ENCODE measurements at places on chromosomes 5 and 9.
A peak's percentile ranks its signal among the peaks of the same experiment; 100 is the strongest.

DNA sequence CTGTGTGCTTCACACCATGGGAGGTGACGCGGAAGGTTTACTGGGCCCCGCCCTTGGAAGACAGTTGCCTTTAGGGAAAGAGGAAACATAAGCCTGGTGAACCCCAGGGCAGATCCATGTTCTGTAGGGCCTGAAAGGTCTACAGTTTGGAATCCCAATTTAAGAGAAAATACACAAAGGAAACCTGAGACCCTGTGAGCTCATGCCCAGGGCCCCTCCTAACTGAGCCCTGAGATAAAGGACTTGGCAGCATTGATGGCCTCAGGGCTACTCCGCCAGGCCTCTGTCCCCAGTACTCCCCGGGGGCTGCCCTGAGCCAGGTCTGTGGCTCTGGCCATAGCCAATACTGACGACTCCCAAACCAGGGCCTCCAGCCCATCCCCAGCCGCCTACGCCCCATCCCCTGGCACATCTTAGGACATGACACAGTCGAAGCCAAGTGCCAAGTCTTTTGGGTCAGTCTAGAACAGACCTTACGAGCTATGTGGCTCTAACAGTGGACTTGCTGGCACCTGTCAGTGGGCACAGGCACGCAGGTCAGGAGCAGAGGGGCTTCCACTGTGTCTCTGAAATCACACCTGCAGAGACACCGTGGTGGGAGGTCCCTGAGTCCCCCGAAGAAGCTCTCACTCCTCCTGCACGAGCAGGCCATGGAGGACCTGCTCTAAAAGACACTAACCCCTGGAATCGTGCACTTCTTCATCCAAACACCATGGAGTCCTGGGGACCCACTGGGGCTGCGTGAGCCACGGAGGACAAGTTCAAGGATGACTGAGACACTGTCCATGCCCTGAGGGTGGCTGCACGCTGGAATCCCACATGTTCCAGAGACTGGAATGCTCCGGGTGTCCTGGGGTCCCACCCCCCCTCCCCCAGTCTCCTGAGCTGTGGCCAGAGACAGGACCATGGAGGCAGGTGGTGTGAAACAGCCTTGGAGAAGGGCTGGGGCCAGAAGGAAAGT lies 40.3 kb upstream of the BARHL1 start:
- DNase-seq = no peak

- DNase-seq = peak; percentile 30
Observed at GRCh38 chr9:123353984-123354591, 1.9 kb upstream of the CRB2 start.

DNA sequence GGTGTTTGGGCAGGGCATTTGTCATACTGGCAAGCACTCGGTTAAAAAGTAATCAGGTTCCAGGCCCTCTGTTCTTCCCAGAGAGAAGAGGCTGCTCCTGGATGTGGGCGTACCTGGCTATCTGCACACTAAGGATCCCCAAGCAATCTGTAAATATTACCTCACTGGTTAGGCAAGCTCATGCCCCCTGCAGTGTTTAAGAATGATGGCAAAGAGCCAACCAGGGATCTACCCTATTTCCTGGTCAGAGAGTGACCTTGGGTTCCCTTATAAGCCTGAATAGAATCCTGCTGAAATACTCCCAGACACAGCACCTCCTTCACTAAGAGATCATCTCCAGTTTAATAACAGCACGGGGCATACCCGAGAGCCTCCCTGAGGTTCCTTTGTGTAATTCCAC lies 181.2 kb downstream of the PIK3R1 start:
- no peak for DNase-seq

DNA sequence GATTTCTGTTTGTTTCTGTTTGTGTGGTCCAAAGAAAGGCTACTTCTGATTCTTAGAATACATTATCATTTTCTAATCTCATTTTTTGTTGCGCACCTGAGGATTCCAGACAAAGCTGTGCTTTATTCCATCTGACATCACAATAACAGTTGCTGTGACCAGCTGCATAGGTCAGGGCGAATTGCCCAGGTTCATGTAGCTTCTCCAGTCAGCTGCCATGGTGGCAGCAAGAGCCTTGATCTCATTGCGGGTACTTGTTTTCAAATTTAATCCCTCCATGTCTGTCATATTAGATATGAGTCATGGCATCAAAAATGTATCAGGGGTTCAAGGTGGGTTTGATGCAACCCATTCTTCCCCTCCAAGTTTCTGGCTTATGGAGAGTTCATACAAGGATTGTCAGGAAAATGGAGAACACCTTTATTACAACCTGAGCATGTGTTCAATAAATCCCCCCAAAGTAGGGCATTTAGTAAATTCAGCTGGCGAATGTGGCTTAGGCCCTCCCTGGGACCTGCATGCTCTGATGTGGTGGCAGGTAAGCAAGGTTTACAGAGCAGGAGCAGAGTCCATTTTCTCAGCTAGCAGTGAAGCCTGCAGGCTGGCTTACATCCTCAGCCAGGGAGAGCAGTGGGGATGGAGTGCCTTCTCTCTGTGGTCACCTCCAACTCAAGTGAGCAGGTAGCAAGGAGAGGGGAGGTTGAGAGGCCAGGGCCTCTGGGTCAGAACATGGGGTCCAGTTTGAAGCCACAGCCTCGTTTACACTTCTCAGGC lies 13.9 kb downstream of the CAVIN4 start:
- DNase-seq = no peak

DNA sequence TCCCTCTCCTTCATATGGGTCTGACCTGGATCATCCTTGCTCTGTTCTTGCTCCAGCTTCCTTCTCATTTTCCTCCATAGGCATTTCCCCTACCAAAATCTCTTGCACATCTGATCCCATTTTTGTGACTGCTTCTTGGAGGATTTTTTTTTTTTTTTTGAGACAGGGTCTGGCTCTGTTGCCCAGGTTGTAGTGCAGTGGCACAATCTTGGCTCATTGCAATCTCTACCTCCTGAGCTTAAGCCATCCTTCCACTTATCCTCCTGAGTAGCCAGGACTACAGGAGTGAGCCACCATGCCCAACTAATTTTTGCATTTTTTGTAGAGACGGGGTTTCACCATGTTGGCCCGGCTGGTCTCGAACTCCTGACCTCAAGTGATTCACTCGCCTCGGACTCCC lies 10.5 kb upstream of the JMY start:
- no peak for DNase-seq

- DNase-seq = no peak
Observed at GRCh38 chr9:96425500-96426169, 7.5 kb upstream of the ZNF367 start.

GRCh38 chr5:37604290-37604689 lies 225.2 kb downstream of the WDR70 start:
- no peak for DNase-seq

GRCh38 chr5:41809128-41809527 lies 61.1 kb downstream of the OXCT1 start:
- no peak for DNase-seq

DNA sequence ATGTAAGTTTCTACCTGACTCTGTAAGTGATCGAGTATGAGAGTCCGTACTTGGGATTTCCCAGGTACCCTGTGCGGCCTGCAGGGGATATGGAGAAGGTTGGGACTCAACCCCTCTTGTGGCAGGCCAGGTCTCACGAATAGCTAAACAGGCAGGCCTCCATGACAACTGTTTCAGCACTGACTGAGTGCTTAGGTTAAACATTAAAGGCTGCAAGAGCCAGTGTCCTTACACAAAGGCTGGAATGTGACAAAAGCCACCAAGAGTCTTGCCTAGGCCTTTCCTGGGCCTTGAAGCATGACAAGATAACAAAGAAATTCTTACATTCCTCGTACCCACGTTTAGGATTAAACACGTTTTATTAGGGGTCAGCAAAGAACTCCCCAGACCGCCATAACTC lies 58.6 kb downstream of the THBS4 start:
- no peak for DNase-seq

GRCh38 chr5:73311291-73312110 lies 137.1 kb downstream of the FOXD1 start:
- no peak for DNase-seq

GRCh38 chr9:9061627-9062026 lies 1262.0 kb upstream of the DMAC1 start:
- DNase-seq = no peak

DNA sequence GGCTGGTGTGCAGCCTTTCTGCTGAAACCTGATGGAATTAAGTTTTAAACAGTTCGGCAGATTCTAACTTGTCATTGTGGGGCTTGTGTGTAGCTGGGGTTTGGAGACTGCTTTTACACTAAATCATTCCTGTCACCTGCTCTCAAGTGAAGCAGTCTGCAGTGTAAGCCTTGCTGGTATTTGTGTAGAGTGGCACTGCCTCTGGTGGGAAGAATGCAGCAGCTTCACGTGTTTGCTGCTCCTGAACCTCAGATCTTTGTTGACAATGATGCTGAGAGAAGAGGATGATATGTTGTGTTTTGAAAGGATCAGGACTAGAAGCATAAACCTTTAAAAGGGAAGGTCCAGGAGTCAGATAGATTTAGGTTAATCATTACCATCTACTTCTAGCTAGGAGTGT lies 88.1 kb downstream of the KDM4C start:
- DNase-seq = no peak

DNA sequence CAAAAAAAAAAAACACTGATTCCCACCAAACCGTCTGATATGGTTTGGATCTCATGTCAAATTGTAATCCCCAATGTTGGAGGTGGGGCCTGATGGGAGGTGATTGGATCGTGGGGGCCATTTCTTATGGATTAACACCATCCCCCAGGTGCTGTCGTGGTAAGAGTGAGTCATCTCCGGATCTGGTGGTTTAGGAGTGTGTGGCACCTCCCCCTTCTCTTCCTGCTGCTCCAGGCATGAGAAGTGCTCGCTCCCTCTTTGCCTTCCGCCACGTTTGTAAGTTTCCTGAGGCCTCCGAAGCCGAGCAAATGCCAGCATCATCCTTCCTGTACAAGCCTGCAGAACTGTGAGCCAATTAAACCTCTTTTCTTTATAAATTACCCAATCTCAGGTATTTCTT lies 45.2 kb downstream of the HSD17B3 start:
- no peak for DNase-seq

GRCh38 chr9:2017331-2018161 lies 2.4 kb downstream of the SMARCA2 start:
- peak; percentile 61 for DNase-seq

- no peak for DNase-seq
Observed at GRCh38 chr9:111621895-111622480, 9.1 kb upstream of the DNAJC25 start.

DNA sequence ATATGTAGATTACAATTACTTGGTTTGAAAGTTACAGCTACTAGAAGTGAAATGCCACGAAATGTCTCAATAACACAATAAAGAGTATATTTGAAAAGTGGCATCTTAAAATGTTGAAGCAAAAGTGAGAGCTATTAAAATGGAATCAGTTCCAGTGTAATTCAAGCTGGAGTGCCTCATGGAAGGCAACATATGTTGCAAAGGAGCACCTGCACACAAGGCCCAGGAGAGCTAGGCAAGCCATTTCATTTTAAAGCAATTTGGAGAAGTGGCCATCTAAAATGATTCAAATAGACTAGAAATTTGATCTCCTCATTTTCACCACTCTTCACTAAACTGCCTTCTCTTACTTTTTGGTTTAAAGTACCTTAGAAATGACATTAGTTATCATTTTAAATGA lies 167.8 kb downstream of the GABRB2 start:
- DNase-seq = no peak

DNA sequence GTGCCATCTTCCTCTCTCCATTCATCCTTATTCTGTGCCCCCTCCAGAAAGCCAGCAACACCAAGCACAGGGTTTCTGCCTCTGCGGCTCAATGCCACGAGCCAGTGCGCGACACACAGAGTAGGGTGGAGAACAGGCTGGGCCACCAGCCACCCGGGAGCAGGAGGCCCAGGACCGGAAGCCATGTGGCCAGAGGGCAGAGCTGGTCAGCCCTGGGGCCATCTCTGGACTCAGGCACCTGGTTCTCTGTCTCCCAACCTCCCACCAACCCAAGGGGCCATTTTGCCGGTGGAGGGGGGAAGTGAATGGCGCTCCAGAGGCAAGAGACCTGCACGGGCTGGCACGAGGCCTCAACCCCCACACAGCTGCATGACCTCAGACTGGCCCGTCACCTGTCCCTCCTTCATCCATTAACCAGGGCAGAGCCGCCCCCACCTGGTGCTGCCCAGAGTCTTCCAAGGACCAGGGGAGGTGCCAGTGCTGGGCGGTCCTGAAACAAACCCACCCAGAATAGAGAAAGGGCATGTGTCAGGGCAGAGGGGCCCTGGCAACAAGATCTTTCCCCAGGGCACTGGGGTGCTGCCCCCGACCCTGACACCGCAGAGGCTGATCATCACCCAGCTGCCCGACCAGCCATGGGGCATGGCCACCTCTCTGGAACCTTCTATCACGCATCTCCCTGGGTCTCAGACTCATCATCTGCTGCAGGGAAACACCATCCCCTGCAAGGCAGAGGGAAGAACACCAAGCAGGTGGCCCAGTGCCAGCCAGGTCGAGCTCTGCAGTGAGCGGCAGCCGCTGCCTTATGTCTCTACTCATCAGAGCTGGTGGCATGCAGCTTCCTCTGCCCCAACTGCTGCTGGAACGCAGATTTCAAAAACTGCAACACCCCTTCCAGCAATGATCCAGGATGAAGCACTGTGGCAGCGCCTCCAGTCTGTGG lies 11.9 kb downstream of the VAV2 start:
- DNase-seq = no peak

- no peak for DNase-seq
Observed at GRCh38 chr9:94645901-94646300, 6.6 kb upstream of the FBP1 start.

DNA sequence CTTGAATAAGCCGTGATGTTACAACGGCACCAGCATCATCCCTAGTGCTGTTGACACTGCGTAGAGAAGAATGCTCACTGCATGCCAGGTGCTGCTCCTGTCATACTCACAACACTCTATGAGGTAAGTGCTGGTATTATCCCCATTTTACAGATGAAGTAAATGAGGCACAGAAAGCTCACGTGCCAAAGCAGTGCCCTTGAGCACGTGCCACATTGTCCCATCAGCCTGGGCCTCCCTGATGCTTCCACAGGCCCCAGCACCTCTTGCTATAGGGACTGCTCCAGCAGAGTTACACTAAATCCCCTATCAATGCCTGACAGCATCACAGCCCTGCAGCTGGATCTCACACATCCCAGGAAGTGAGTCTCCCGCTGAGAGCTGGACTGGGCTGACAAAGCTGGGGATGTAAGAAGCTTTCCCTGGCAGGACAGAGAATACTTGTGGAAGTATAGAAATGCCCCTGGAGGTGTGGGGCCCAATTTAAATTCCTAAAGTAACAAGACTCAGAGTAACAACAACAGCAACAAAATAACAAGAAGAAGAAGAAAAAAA lies 216.1 kb downstream of the FSTL4 start:
- DNase-seq = no peak

GRCh38 chr5:113527746-113528145 lies 14.3 kb downstream of the YTHDC2 start:
- DNase-seq = no peak

All from stimulated activated CD4-positive, alpha-beta T cell treated with anti-CD3 and anti-CD28 coated beads, TNF-alpha, amount 100 ng/mL, for 24 hours (primary cell).